ENCODE measurements at places on chromosomes 13 and 19.

GRCh38 chr13:81012031-81012430 lies 671.1 kb upstream of the SPRY2 start:
- DNase-seq, result no peak

DNA sequence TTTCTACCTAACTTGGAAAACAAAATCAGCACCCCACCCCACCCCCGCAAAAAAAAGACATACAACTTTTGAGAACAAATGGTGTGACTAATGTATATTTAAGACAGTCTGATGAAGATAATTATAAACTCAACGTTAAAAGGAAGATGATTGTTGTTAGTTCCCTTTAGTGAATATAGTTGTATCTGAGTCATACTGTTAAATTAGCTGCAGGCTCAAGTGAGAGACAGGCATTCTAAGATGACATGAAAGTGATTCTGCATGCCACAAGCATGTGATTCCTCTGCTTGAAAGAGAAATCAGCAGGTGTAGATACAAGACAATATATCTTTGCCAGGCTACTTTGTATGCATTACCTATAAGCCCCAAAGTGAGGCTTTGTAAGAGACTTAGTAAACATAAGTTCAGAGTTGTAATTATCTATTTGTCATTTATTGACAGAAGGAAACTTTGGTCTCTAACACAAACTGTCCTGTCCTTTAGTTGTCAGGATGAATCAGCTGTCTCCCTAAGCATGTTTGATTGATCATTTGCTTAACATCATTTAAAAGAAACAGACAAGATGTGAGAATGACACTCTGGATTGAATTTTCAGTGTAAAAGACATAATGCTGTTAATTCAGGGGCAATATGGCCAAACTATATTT lies 319.4 kb upstream of the HTR2A start:
- no peak for DNase-seq

- no peak for DNase-seq
These were observed 525.1 kb downstream of the LMO7 start for GRCh38 chr13:76160961-76161925.

GRCh38 chr13:111977179-111977506 lies 89.8 kb upstream of the SOX1 start:
- no peak for DNase-seq
